ENCODE measurements at places on chromosomes 7 and 10.
A peak's percentile ranks its signal among the peaks of the same experiment; 100 is the strongest.

DNA sequence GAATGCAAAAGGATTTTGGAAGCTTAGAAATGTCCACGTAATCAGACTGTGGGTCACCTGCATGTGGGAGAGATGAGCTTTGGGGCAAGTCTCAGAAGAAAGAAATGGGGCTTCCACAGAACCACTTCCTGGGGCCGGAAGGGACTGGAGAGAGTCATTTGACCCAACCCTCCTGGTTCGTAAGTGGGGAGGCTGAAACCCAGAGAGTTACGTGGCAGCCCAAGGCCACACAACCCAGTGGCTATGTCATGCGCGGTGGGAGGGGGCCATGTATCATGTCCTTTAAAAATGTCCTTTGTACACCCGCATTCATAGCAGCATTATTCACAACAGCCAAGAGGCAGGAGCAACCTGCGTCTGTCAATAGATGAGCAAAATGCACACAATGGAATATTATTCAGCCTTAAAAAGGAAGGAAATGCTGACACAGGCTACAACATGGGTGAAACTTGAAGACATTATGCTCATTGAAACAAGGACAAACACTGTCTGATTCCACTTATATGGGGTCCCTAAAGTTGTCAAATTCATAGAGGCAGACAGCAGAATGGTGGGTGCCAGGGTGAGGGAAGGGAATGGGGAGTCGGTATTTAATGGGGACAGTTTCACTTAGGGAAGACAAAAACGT is 15.1 kb downstream of the CAMK2B start:
- no peak for DNase-seq
- H3K4me3 ChIP-seq: peak overlapping the region; percentile 31
- no peaks in the 10 kb centered on the region for H3K4me1 ChIP-seq
- H3K27me3 ChIP-seq: peaks cover 8% of the 10 kb centered on the region
- H3K27ac ChIP-seq: no peak overlapping the region

- no peak overlapping the region for H3K4me3 ChIP-seq
- no peaks in the 10 kb centered on the region for H3K27me3 ChIP-seq
- peak; percentile 34 for DNase-seq
- no peak overlapping the region for H3K27ac ChIP-seq
- no peaks in the 10 kb centered on the region for H3K4me1 ChIP-seq
Observed at GRCh38 chr10:109696981-109697775, 226.1 kb downstream of the XPNPEP1 start.

DNA sequence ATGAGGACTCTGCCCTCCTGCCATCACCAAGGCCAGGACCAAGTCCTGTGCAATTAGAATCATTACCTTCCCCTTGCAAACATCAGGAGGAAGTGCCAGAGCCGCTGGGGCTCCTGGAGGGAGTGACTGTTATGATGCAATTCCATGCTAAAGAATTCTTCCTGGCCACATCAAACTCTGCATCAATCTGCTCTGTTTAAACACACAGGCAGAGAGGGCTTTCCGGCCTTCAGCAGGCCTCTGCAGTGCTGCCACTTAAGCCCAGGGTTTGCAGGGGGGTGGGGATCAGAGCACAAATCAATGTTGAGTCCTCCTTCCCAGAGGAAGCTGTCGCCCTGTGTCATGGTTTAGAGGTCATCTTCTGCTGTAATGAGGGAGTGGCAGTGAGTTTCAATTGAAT is 58.1 kb downstream of the CTBP2 start:
- no peaks in the 10 kb centered on the region for H3K36me3 ChIP-seq
- no peak overlapping the region for H3K27ac ChIP-seq
- no peak overlapping the region for H3K4me3 ChIP-seq
- H3K4me1 ChIP-seq: peaks cover 27% of the 10 kb centered on the region

DNA sequence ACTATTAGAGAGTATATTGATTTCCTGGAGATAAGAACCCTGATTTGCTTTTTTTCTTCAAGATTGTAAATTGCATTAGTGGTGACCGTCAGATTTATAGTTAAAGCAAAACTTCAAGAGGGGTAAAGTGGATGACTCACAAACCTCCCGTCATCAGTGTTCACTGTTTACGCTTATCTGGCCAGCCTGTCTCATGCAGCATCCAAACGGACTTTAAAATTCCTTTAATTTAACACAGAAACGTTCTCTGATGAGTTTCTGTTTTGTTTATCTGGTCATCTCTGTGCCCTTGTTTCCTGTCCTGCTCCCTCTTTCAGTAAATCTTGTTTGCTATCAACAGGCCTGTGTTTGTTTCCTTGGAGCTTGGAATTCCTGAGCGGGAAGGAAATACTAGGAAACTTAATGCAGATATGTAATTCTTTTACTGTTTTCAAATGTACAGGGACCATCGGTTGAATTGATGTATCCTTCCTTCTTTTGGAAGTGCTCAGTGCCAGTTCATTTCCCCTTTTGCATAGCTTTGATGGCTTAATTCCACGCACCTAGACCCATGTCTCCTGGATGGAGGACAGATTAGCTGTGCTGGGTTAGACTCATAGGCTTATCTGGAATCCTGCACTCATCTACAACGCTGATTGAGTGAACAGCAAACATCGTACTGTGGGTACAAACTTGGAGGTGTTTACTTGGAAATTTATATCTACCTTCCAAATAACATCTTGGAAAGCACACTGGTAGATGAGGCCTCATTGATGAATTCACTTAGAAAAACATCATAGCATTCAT is 21.3 kb downstream of the PTPRE start:
- DNase-seq: no peak
- no peaks in the 10 kb centered on the region for H3K36me3 ChIP-seq
- H3K27me3 ChIP-seq: no peaks in the 10 kb centered on the region
- H3K4me1 ChIP-seq: no peaks in the 10 kb centered on the region
- no peak overlapping the region for H3K27ac ChIP-seq
- no peak overlapping the region for H3K4me3 ChIP-seq

DNA sequence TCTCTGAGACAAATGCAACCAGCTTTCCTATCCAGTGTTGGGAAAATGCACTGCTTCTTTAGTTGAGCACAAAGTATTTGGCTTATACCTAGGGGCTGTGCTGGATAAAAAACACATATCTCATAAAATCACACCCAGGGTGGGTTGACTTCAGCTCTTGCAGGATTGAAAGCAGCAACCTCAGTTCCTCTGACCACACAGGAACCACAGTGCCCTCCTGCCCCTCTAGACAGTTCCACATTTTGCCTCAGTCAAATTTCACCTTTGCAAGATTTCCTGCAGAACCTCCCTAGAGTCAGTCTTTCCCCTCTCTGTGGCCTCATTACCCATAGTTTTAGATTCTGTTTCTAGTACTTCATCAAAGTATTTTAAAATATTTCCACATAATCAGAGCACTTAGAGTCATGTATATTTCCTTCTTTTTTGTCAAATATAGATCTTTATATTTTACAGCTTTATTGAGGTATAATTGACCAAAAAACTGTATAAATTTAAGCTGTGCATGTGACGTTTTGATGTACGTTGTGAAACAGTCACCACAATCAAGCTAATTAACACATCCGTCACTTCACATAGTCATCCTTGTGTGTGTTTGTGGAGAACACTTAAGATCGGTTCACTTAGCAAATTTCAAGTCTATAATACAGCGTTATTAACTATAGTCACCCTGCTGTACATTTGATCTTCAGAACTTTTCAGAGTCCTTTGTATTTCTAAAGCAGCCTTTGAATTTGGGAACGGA is 37.0 kb upstream of the EGR2 start:
- no peak overlapping the region for H3K4me3 ChIP-seq
- no peak for DNase-seq
- H3K27me3 ChIP-seq: no peaks in the 10 kb centered on the region
- H3K36me3 ChIP-seq: no peaks in the 10 kb centered on the region
- no peaks in the 10 kb centered on the region for H3K4me1 ChIP-seq
- H3K27ac ChIP-seq: no peak overlapping the region

GRCh38 chr7:82331234-82331633 is 112.3 kb downstream of the CACNA2D1 start:
- H3K36me3 ChIP-seq: no peaks in the 10 kb centered on the region
- H3K4me3 ChIP-seq: no peak overlapping the region
- no peak for DNase-seq
- H3K4me1 ChIP-seq: no peaks in the 10 kb centered on the region
- H3K27ac ChIP-seq: no peak overlapping the region

GRCh38 chr7:70836279-70836678 is 295.7 kb upstream of the GALNT17 start:
- no peak overlapping the region for H3K27ac ChIP-seq
- no peaks in the 10 kb centered on the region for H3K36me3 ChIP-seq
- H3K27me3 ChIP-seq: no peaks in the 10 kb centered on the region
- H3K4me3 ChIP-seq: no peak overlapping the region
- no peaks in the 10 kb centered on the region for H3K4me1 ChIP-seq

- H3K4me1 ChIP-seq: no peaks in the 10 kb centered on the region
- H3K27me3 ChIP-seq: no peaks in the 10 kb centered on the region
- H3K27ac ChIP-seq: no peak overlapping the region
- no peak overlapping the region for H3K4me3 ChIP-seq
- no peak for DNase-seq
Observed at GRCh38 chr7:25821225-25821624, 330.8 kb upstream of the NFE2L3 start.

DNA sequence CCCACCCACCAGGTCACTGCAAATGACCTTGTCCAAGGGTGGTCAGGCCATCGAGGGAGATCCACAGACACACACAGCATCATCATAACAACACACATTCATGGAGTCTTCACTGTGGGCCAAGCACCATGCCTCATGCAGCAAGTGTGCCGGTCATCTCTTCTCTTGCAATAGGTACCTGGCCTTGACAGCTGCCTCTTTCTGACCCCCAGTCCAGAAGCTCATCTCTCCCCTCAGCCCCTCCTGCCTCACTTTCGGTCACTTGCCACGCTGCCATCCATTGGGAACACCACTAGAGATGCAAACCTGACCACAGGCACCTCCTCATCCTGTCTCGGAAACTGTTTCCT is 75.9 kb downstream of the OAT start:
- no peaks in the 10 kb centered on the region for H3K36me3 ChIP-seq
- H3K4me3 ChIP-seq: no peak overlapping the region
- H3K27ac ChIP-seq: no peak overlapping the region
- no peak for DNase-seq

DNA sequence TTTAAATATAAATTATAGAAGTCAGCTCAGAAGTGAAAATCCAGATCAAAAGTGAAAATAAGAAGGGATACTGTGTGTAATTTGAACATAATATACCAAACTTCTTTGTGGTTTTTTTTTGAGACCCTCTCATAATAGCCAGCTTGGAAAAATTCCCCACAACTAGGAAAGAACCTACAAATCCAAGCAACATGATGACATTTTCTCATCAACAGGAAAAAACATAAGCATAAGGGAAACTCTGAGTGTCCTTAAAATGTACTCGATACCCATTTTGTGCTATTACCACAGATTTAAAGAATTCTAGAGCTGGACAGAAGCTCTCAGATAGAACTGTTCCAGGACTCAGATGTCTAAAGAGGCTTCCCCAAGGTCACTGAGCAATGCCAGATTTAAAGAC is 214.8 kb upstream of the KLF14 start:
- no peaks in the 10 kb centered on the region for H3K27me3 ChIP-seq
- no peak for DNase-seq
- no peaks in the 10 kb centered on the region for H3K36me3 ChIP-seq
- no peak overlapping the region for H3K4me3 ChIP-seq
- no peak overlapping the region for H3K27ac ChIP-seq

DNA sequence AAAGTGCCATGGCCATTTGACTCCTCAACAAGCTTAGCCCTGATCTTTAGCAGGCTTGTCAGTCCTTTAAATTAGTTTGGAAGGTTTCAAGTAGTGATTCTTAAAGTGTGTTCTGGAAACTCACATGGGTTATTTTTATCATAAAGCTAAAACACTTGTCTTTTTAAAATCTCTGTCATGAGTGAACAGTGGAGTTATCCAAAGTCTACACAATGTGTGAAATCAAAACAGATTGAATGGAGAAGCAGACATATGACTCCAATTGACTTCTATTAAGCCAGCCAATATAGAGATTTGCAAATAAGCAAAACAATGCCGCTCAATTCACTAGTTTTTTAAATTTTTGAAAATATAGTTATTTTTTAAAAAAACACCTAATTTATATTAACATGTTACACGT is 53.3 kb upstream of the SORCS3 start:
- H3K27me3 ChIP-seq: no peaks in the 10 kb centered on the region
- H3K27ac ChIP-seq: no peak overlapping the region
- H3K4me1 ChIP-seq: no peaks in the 10 kb centered on the region
- no peak for DNase-seq

GRCh38 chr10:48605786-48606529 is 1.1 kb upstream of the ARHGAP22 start:
- no peaks in the 10 kb centered on the region for H3K4me1 ChIP-seq
- no peaks in the 10 kb centered on the region for H3K36me3 ChIP-seq
- DNase-seq: no peak
- no peaks in the 10 kb centered on the region for H3K27me3 ChIP-seq
- no peak overlapping the region for H3K27ac ChIP-seq

DNA sequence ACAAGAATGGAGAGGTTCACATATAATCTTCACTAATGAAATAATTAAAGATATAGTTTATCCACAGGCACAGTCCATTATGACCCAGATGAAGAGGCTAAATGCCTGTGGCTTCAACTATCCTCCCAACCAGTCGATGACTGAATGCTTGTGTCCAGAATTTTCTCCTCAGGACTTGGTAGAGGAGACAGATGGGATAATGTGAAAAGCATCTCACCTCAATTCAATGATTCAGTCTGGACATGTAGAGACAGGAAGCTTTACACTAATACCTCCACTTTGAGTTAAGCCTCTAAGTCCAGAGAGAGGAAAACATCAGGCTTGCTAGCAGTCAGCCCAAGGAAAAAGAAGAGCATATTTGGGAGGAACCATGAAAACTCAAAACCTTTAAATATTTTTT is 59.1 kb upstream of the COL1A2 start:
- H3K4me1 ChIP-seq: no peaks in the 10 kb centered on the region
- H3K36me3 ChIP-seq: no peaks in the 10 kb centered on the region

DNA sequence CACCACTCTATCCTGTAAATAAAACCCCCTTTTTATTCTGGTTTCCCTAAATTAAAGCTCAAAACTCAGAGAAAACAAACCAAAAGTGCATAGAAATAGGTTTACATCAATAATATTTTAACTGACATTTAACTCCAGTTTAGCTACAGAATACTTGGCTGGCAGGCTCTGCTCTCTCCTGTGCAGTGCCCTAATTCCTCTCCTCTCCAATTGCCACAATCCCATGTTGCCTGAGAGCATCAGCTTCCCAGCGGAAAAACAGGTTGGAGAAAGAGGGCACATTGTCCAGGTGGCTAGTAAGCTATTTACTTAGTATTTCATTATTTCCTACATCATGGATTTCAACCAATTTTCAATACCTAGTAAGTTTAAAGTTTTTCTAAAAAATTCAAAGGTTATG is 8.7 kb downstream of the SEMA3E start:
- no peak for DNase-seq
- no peak overlapping the region for H3K27ac ChIP-seq
- H3K27me3 ChIP-seq: no peaks in the 10 kb centered on the region
- H3K4me1 ChIP-seq: no peaks in the 10 kb centered on the region
